Skeletal muscle cell (primary cell): ENCODE measurements at places on chromosomes 16 and 17.
A peak's percentile ranks its signal among the peaks of the same experiment; 100 is the strongest.

GRCh38 chr17:79890706-79891105, 51.5 kb upstream of the CBX4 start:
- DNase-seq = no peak

GRCh38 chr17:59289981-59290301, 41.5 kb upstream of the YPEL2 start:
- DNase-seq = no peak

DNA sequence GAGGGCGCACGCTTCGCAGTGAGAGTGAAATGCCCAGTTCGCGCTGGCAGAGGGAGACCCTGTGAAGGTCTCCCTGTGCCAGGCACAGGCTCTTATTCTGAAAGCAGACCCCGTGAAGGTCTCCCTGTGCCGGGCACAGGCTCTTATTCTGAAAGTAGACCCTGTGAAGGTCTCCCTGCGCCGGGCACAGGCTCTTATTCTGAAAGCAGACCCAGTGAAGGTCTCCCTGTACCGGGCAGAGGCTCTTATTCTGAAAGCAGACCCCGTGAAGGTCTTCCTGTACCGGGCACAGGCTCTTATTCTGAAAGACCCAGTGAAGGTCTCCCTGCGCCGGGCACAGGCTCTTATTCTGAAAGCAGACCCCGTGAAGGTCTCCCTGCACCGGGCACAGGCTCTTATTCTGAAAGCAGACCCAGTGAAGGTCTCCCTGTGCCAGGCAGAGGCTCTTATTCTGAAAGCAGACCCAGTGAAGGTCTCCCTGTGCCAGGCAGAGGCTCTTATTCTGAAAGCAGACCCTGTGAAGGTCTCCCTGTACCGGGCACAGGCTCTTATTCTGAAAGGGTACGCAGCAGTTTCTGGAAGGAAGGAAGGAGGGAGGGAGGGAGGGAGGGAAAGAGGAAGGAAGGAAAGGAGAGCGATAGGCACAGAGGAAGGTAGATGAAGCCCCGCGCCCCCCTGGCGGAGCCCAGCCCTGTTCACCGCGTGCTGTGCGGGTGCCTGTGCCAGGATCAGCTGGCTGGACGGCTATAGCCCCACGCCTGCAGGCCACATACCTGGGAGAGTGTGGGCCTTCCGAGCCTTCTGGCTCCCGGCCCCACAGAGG, 55.3 kb downstream of the WDR45B start:
- peak; percentile 29 for DNase-seq

GRCh38 chr16:85274501-85274900, 162.2 kb upstream of the CIBAR2 start:
- DNase-seq = no peak

DNA sequence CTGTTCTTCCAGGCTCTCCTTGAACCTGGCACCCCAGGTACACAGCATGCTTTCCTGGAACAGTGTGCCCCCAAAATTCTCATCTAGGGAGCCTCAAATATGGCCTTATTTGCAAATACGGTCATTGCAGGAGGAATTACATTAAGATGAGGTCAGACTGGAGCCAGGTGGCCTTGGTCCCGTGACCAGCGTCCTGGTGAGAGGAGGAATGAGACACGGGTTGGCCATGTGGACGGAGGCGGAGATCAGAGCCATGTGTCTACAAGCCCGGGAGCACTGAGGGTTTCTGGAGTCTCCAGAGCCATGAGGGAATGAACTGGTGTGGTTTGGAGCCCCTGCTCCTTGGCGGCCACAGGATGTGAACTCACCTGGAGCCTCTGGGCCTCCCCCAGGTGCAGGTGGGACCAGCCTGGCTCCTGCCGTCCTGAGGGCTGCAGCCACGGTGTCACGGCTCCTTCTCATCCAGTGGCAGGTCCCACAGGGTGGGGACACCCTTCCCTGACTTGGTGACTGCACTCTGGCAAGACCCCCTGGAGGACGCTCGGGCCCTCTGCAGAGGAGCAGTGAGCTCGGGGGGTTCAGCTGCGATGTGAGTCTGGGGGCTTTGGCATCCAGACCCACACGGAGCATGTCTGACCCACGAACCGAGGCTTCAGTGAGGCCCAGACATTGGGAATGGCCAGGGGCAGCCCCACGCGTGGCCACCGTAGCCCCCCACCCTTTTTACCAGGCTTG, 21.8 kb upstream of the GNG13 start:
- no peak for DNase-seq

GRCh38 chr17:60077672-60078519, 825 bp downstream of the HEATR6 start:
- DNase-seq = no peak

DNA sequence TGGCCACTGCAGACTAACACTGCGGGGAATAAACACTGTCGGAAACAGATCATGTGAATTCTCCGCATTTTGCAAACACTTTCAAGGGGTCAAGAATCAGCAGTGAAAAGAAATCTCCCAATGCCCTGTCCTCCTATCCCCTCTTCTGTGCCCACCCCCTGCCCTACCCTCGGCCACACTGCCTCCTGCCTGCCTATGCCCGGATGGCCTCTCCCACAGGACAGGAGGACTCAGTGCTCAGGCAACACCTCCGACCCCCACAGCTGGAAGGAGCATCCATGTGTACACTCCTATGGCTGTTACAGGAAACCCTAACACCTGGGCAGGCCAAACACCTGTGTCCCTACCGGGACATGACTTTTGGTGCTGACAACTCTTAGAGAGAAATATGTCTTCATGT, 24.5 kb downstream of the FBXO31 start:
- no peak for DNase-seq

- no peak for DNase-seq
Observed at GRCh38 chr16:54140788-54141136, 145.8 kb downstream of the IRX3 start.

DNA sequence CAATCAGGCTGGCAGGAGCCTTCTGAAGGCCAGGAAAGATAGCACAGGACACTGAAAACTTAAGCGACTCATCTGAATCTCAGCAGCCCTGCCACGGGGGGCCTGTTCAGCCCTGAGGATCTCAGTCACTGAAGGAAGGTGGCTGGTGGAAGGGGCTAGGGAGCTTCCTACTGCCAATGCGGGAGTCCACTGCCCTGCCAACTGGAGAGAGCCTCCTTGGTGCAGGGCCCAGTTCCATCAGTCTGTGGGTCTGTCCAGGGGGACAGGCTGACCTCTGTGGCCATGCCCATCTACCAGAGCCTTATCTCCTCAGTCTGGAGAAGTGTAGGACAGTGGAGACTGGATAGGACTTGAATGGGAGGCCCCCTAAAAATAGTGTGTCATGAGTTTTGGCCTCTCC, 1851.6 kb downstream of the TP53TG3F start:
- DNase-seq = no peak

DNA sequence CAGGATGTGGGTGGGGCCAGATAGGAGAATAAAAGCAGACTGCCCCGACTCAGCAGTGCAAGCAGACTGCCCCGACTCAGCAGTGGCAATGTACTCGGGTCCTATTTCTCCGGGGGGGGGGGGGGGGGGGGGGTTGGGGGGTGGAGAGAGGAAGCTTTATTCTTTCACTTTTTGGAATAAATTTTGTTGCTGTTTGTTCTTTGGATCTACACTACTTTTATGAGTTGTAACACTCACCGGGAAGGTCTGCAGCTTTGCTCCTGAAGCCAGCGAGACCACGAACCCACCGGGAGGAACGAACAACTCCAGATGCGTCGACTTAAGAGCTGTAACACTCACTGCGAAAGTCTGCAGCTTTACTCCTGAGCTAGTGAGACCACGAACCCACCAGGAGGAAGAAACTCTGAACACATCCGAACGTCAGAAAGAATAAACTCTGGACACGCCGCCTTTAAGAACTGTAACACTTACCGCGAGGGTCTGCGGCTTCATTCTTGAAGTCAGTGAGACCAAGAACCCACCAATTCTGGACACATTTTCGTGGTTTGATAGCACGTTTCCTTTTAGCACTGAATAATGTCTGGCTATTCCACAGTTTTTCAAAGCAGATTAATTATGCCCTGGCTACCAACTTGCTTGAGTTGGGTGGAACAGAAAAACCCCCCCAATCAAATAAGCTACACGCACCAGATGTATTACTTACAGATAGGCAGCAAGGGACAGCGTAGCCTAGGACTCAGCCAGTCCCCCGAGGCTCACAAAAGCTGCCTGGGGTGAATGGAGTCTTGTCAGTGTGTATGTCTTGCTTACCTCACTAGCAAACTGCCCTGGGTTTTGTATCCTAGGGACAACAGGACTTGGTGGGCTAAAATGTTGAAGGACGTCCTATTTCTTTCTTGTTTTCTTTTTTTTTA, 11.9 kb downstream of the FZD2 start:
- no peak for DNase-seq

- no peak for DNase-seq
Observed at GRCh38 chr17:74282587-74283370, 8.7 kb downstream of the DNAI2 start.

DNA sequence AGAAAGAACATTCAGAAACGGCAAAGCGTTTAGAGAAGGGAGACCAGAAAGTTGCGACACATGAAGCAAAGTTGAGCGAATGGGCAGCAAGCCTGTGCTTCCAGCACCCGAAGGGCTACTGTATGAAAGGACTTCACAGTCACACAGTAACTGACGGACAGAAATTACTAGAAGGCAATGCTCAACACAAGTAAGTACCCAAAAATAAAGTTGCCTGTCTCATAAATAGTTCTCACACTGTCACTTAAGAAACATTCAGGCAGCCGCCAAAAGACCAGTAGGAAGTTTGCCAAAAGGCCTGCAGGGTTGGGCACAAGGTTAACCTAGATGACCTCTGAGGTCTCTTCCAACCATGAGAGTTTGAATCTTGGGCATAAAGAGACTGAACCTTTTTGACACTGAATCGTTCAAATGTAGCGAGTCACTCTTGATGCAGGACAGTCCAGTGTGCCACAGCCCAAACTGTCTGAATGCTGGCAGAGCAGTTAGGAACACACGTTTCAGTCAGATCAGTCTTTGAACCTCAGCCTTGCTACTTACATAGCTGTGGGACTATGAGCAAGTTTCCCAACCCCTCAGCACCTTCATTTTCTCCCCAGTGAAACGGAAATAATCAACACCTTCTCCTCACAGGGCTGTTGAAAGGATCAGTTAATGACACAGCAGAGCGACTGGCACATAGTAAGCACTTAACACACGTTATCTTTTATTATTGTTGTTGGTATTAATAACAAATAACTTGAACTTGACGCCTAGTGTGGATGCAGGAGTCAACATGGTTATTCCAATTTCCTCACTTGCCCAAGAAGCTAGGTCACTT, 10.4 kb downstream of the NCBP3 start:
- DNase-seq = no peak

GRCh38 chr16:19135201-19135842, 21.6 kb downstream of the ITPRIPL2 start:
- no peak for DNase-seq

DNA sequence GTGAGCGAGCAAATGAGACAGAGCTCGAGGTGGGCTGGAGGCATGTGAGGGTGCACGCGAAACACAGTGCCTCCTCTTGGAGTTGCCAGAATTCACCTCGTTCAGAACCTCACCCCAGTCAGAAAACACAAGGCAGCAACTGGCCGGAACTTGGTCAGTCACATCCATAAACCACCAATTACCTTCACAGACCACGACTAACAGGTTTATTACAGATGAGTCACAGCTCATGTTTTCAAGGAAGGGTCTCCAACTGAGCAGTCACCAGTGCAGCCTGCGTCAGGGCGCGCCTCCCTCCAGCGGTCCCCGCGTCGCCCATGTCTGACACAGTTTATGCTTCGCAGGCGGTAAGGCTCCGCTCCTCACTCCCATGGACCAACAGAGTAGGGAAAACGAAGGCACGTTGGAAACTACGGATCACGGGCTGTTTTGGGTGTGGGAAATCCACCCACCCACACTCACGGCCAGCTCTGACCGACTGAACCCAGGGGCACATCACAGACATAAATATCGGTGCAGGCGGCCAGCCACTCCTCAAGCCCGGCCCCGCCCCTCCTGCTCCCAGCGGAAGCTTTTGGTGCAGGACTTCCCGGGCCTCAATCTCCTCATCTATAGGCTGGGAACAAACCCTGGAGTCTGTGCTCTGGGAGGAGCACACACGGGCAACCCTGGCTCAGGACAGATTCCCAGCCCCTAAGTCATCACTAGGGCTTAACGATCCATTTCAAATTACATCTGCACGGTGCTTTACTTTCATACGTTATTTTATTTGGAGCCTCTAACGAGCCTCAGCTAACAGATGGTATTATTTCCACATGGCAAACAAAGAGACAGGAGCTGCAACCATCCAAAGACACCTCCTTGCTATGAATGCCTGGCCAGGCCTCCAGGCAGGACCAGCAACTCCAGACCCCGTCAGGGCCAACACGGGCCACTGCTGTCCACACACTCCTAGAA, 126.3 kb downstream of the ZNF778 start:
- no peak for DNase-seq

GRCh38 chr16:4019371-4019791, 96.9 kb downstream of the ADCY9 start:
- no peak for DNase-seq

DNA sequence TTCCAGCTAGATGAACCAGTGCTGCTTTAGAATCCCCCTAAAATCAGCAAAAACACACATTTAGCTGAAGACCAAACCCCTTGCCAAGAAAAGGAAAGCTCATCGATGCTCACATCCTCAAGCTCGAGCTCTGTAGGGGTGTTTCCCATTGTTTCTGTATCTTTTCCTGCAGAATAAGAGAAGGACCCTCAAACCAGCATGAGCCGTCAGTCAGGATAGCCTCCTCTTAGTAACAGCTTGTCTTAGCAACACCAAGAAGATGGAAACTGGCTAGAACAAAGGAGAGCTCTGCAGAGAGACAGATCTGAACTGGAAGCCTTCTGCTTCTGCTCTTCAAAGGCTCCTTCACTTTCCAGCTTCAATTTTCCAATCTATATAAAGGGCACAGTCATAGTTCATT, 32.0 kb downstream of the VAT1L start:
- no peak for DNase-seq

GRCh38 chr17:917941-918740, 61.4 kb downstream of the NXN start:
- no peak for DNase-seq
